Astrocyte (in vitro differentiated cells and primary cell): ENCODE measurements at places on chromosomes 4 and X. TPM values are rescaled to one million over a fixed set of nuclear protein-coding genes. Genes with fewer than 3 reads are reported as not detected.

DNA sequence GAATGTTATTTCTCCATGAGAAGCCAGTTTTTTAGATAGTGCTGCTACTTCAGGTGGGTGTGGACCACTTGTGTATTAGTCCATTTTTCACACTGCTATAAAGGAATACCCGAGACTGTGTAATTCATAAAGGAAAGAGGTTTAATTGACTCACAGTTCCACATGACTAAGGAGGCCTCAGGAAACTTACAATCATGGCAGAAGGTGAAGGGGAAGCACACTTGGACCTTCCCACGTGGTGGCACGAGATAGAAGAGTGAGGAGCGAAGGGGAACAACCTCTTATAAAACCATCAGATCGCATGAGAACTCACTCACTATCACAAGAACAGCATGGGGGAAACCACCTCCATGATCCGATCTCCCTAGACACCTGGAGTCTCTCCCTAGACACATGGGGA, 3.4 kb upstream of the PPID start:
- no peak for DNase-seq

GRCh38 chr4:182233310-182234090, 9.7 kb upstream of the TENM3 start:
- DNase-seq: no peak

The SLC6A14 gene
- not detected in 2 replicates for total RNA-seq

GRCh38 chr4:20538905-20539304, 161.4 kb upstream of the PACRGL start:
- DNase-seq: no peak

DNA sequence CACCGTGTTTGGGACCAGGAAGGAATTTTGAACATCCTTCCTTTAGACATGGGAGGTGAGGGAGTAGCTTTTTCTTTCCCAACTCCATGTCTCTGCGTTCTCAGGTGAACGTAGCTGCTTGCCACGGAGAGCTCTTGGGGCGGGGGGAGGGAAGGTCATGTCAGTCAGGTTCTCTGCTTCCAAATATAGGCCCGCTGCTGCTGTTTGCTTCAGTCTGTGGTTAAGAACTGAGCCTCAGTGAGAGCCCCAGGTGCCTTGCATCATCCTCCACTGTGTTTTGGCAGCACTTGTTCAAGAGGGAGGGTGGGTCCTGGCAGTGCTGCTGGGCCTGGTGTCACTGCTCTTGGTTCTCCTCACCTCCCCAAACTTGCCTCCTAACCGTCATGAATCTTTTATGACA, 46.5 kb downstream of the HADH start:
- no peak for DNase-seq
